ENCODE measurements at places on chromosomes 12 and 14. TPM values are rescaled to one million over a fixed set of nuclear protein-coding genes. Genes with fewer than 3 reads are reported as not detected.

APEX1 gene
- total RNA-seq: 196 TPM

GSG1 gene
- total RNA-seq: not detected

CLEC2A gene
- total RNA-seq: not detected

KRT2 gene
- total RNA-seq: not detected

NOVA1 gene
- 6.1 TPM for total RNA-seq

INHBC gene
- total RNA-seq: not detected

CPNE6 gene
- total RNA-seq: not detected
